ENCODE measurements at places on chromosomes 5 and 9.

GRCh38 chr5:33850100-33850594 is 41.6 kb downstream of the ADAMTS12 start:
- DNase-seq: peak; percentile 60

- DNase-seq: no peak
These were observed 512.7 kb downstream of the SLCO4C1 start for GRCh38 chr5:101783241-101784013.

DNA sequence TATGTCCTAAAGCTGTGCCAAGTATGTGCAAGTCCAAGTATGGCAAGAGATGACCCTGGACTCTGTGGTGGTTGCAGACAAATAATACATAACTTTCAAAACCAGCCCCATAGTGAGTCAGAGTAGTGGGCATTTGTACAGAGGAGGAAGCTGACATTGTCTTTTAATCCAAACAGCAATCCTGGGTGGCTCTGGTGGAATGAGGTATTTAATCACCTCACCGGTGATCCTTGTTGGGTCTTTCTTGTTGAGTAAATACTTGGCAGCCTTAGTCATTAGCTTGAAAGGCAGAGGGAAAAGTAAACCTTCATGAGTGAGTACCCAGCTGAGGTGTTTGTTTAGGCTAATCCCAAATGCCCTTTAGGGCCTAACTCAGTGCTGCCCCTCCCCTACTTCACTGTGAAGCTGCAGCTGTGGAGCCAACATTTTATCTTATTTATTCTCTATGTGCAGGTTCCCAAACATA is 148.7 kb upstream of the SLC12A2 start:
- DNase-seq: peak; percentile 78

- peak; percentile 94 for DNase-seq
These were observed 4.1 kb downstream of the NFIL3 start for GRCh38 chr9:91419222-91420191.

- no peak for DNase-seq
These were observed 66.8 kb downstream of the TBCA start for GRCh38 chr5:77709340-77709739.

DNA sequence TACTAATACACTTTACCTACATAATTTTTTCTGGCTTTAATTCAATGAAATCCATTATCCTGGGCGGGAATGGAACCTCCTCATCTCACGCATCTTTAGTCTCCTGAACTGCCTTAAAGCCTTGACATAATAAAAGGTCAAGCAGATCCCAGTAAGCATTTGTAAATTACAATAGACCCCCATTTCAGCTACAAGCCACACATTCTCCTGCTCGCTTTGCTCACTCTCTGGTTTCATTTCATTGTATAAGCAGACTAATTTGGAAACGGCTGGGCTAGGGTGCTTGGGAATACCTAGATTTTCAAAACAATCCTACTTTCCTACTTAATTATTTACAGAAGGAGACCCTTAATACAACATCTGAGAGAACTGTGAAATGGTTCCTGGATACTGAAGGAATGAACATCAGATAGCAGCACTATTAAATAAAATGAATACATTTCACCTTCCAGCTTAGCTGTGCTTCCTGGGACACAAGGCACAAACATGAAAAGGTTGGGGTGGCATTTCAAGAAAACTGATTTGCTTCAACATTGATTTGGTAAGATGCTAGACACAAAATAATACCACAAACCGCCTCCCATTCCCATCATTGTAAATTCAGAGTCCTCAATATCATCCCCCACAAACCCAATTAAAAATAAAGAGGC is 1.5 kb downstream of the JAKMIP2 start:
- no peak for DNase-seq

DNA sequence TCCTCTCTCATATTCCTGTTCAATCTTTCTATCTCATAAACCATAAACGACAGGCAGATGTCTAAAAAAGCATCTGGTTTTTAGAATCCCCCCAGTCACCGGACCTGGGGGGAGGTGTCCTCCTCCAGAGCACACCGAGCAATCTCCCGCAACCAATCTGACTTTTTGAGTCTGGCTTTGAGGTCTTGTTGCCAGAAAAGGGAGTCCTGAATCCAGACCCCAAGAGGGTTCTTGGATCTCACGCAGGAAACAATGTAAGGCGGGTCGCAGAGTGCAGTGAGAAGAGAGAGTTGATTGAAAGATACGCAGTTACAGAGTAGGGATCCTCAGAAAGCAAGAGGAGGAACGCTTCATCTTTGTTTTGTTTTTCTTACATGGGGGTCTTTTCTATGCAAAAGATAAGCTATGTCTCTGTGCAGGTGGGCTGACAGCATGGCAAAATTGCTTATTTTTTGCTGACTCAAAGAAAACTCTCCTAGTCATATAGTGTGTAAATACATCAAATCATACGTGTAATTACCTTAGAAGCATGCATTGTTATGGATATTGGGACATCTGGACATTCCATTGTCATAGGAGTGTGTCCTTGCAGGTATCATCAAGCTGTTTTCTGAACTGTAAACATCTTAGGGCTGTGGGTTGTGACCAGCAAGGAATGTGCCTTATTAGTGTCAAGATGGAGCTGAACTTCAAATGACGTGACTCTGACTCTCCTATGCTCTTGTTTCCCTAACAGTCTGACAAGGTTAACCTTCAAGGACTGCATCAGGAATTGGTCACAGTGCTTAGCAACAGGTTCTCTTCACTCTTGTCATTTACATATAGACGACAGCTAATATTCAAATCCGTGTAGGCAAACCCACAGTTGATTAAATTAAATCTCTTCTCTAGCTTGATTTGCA is 159.3 kb upstream of the DAPK1 start:
- DNase-seq: no peak

GRCh38 chr9:17807613-17808282 is 228.9 kb downstream of the SH3GL2 start:
- no peak for DNase-seq

DNA sequence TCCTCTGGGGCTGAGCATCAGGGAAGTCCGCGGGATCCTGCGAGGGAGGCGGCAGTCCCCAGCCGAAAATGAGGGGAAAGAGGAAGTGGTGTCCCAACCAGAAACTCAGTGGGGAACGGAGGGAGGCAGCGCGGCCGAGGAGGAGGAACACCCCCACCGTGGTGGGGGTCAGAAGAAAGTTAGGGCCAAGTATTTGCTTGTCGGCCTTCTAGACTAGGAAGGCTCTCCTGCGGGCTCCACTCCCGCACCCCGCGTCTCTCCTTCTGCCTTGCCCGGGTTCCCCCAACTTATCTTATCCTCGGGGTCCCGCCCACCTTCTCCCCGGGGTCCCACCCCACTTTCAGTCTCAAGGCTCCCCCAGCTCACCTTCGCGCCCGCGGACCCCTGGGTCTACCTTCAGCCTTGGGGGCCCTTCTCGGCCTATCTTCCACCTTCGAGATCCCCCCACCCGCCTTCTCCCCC is 557 bp upstream of the PHF2 start:
- DNase-seq: peak; percentile 44

- no peak for DNase-seq
These were observed 287.2 kb downstream of the CWC27 start for GRCh38 chr5:65055938-65056337.

DNA sequence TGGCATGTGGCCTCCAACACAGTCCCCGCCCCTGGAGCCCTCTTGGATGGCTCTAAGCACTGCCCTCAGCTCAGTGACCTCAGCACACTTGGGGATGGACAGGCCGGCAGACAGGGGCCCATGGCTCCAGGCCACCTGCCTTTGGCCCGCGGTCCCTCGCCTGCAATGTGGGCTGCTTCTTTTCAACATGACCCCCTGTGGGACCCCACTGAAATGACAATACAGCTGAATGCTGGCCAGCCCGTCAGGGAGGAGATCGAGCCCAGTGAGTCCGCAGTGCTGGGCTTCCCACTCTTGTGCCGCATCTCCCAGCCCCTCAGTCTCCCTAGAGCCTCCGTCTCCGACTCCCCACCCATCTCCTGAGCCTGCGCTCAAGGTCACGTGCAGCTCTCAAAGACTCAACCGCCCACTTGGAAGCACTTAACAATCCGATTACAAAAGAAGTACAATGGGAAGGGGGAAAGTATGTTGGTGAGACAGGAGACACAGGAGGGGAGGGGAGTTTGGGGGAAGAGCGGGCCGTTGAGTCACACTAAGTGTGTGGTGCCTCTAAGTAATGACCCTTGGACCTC is 238.9 kb downstream of the HSPA4 start:
- DNase-seq: no peak

DNA sequence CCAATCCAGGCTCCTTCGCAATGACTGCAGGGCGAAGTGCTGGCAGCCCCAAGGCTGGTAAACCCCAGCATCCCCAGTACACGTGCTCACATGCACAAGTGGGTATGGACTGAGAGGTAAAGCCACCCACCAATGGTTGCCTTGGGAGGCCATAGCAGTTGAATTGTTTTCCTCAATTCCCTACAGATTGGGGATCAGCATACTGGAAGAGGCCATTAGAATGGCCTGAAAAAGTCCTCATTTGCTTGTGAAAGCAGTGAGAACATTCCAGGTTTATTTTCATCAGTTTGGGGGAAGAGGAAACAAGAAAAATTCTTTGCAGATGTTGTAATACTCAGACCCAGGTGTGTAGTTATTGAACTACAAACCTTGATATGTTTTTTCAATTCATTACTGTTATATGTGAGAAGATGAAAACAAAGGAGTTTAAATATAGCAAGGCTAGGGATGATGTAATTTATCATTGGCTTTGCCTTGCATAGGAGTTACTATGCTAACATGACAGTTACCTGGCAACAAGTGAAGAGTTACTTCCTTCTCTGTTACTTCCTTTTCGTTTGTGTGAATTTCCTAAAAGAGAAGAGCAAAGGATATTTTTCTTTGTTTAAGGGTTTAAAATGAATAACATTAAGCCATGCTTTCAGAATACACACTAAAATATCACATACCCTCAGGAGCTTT is 36.4 kb downstream of the MTMR12 start:
- no peak for DNase-seq

DNA sequence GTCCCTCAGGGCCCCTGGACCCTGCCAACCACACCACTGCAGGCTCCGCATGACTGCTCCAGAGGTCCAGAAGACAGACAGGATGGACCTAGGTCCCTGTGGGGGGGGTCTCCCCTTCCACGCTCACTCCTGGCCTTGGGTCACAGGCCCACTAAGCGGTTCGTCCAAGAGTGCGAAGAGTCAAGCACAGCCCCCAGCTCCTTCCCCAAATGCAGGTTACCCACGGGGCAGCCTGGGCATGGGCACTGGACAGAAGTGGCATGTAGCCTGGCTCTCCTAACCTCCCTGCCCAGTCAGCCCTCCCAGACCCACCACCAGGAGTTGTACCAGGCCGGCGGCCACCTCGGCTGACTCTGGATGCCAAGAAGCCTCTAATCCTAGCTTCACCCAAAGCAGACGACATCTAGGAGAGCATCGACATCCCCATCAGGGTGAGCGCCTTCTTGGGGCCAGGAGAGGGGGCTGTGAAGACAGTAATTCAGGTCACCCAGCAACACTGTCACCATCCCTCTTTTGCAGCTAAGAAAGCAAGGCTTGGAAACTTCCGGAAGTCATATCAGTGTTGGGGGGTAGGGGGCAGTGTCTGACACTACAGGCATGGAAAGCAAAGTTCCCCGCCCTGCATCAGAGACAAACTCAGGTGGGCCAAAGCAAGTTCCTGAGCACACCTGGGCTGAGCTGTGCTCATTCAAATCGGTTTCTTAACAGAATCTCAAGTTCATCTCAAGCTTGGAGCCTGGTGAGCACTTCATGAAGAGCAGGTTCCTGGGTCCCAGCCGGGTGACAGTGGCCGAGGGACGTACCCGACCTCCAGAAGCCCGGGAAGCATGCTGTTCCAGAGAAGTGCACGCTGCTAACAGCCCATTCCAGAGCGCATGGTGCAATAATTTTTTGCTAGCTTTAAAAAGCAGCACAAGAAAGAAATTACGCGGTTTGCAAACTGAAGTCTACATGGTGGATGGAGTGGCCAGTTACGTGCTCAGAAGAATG is 68.7 kb downstream of the SEMA4D start:
- DNase-seq: no peak
